ENCODE measurements at places on chromosomes 1 and 21.

GRCh38 chr1:194731025-194731424, 1544.6 kb upstream of the B3GALT2 start:
- no peak for DNase-seq

GRCh38 chr1:225712391-225712790, 59.5 kb upstream of the ENAH start:
- DNase-seq, result no peak

DNA sequence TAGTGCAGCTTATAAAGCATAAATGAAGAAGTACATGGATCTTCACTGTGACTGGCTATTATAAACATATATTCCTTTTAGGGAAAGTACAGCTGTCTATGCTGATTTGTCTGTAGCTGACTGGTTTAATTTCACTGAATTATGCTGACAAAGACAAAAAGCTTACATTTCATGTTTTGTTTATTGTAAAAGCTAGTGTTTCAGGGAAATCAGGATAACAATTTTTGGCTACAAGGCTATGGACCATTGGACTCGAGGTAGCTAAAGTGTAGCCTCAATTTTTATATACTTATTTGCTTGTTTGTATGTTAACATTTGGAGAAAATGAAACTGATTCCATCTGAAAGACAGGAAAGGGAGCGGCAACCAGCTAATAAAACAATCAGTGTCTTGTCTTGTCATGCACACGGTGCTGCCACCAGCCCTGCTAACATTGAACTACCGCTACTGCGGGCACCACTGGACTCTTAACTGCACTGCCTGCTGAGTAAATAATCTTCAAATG, 480.2 kb downstream of the COL11A1 start:
- DNase-seq, result no peak

DNA sequence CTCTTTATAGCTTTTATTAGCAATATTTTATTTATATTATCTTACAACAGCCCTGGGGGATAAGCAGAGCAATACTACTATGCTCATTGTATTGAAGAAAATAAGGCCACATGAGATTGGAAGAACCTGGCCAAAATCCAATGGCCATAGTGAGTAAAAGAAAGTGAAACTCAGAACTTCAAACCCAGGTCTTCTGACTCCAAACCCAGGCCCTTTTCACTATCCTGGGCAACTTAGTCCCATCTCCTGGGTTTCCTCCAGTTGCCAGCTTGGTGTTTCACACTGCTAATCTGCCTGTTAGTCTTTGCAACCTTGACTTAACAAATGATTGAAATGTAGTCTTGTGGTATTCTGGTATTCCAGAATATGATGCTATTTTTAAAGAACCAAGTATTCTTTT, 22.4 kb upstream of the EXO1 start:
- no peak for DNase-seq

- DNase-seq, result no peak
Measured at GRCh38 chr1:246827396-246827795, 103.2 kb downstream of the SCCPDH start.

DNA sequence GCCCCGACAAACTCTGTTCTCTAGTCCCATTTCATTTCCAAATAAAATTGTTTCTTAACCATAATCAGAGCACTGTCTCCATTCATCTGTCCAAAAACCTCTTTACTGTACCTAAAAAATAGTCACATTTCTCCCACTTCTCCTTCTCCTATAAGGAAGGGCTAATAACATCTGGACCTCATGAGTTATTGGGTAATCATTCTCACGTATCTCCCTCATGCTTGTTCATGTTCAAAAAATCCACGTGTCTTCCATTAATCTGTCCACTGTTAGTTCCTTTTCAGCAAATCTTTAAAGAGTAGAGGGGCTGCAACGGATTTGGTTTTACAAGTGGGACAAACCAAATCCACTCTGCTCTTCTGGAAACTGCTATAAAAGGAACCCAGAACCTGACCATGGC, 1418.8 kb downstream of the MRPL39 start:
- no peak for DNase-seq

DNA sequence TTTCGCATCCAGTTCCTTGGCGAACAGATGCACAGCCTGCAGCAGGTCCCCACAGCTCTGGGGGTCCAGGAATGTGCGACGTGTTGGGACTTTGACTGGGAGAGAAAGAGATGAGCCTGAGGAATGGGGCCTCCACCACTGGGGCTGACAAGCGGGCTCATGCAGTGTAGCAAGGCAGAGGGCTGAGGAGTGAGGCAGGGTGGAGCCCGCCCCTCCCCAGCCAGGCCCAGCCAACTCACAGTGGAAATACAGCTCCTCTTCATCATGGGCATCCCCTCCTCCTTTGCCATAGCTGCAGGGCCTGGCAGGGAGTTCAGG, 30.7 kb downstream of the CDCA8 start:
- DNase-seq, result no peak

DNA sequence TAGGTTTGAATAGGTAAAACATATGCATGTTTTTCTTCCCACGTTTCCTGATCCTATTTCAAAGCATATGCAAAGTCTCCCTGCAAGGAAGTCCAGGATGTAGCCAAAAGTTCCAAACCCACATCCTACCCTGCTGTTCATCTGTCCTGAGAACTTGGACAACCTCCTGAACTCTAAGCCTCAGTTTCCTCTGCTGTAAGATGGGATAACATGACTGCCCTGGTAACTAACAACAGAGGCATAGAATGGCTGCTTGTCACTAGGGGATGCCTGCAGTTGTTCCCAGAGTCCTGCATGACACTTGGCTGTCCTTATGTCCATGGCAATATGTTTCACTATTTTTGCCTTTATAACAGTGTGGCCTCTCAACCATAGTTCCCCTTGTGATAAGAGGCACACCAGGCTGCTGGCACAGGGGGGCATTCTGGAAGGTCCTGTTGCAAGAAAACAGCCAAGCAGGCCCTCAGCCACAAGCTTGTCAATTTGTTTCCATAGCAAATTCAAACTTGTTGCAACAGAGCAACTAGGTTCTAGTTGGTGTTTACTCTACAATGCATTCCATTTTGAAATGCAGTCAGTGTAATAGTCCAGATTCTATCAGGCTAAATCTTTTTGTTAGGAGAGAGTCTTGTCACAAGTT, 1.5 kb upstream of the HDGF start:
- no peak for DNase-seq

DNA sequence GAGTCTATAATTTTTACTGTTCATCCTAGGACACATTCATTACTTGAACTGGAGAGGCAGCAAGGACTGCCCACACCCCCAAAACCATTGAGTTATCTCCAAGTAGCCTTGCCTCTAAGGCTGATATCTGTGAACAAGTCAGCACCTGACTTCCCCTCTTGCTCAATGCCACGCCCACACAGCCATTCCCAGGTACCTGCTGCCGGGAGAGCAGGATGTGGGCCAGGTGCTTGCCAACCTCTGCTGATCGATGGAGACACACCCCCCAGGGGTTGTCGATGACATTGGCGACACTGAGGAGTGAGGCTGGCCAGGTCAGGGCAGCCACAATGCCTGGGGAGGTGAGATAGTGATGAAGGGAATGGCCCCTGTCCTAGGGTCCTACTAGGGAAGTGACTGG, 60.1 kb downstream of the TMCO4 start:
- no peak for DNase-seq

DNA sequence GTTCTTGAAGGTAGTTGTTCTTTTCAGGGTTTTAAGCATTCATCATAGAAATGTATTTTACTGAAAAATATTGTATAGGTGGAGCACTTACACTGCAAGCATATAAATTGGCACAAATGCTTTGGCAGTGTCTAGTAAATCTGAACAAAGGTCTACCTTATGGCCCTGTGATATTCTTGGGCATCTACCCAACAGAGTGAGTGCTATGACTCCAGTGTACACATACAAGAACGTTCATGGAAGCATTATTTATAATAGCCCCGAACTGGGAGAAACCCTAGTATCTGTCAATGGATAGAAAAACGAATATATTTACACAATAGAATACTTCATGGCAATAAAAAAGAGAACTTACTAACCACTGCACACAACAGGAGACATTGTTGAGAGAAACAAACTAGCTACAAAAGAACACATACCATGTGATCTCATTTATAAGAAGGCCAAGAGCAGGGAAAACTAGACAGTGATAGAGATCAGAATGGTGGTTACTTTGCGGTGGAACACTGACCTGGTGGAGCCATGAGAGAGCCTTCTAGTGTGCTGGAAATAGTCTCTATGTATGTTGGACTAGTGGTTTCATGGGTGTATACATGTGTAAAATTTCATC, 96.0 kb downstream of the MAB21L3 start:
- no peak for DNase-seq
